NCI-H1417 (cell line): ENCODE measurements at places on chromosomes 4 and X.

DNA sequence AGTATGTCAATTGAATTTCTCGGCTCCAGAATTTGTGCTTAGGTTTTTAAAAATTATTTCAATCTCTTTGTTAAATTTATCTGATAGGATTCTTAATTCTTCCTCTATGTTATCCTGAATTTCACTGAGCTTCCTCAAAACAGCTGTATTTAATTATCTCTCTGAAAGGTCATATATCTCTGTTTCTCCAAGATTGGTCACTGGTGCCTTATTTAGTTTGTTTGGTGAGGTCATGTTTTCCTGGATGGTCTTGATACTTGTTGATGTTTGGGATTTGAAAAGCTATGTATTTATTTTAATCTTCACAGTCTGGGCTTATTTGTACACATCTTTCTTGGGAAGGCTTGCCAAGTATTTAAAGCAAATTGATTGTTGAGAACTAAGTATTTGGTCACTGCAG, 24.7 kb upstream of the HERC3 start:
- DNase-seq = no peak

GRCh38 chrX:144219035-144219434, 335.2 kb downstream of the UBE2NL start:
- no peak for DNase-seq

DNA sequence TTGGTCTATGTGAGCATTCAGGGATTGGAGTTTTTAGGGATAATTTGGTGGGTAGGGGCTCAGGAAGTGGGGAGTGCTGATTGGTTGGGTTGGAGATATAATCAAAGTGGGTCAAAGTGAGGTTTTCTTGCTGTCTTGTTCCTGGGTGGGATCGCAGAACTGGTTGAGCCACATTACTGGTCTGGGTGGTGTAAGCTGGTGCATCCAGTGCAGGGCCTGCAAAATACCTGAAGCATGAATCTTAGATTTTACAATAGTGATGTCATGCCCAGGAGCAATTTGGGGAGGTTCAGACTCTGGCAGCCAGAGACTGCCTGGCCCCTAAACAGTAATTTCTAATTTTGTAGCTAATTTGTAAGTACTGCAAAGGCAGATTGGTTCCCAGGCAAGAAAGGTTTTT, 665.6 kb upstream of the PRKX start:
- no peak for DNase-seq

DNA sequence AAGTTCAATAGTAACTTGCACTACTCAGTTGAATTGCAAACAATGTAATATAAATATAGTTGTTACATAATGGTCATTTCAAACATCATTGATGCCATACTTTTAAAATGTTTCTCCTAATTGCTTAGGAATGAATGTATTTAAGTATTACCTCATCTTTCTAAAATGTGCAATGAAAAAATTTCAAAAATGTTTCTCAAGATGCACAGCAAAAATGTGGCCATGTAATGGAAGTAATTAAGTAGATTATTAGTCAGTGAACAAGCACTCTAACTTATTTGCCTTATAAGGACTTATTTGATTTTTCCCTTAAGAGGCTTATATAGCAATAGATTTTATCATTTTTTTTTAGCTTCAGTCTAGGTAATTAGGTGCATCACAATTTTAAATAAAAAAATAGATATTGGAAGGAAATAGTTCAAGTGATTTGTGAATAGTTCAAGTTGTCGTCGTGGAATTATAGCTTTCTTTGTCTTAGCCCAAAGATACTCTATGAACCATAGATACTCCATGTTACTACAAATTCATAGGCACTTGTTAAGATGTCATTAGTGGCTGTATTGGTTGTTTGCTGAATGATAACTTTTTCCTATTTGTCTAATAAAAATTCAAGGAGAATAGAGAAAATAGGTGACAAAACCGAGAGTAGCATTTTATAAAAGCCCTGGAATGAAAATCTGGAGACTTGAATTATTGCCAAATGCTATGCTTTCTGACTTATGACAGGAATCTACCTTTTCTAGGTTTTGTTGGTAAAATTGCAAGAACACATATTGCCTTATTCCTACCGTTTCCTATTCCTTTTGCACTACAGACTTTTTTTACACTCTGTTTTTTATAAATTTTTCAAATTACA, 118.5 kb downstream of the TLL1 start:
- no peak for DNase-seq

- no peak for DNase-seq
These were observed 44.7 kb downstream of the USO1 start for GRCh38 chr4:75769036-75769435.

- no peak for DNase-seq
These were observed 70.1 kb upstream of the CLCN4 start for GRCh38 chrX:10086676-10087075.

DNA sequence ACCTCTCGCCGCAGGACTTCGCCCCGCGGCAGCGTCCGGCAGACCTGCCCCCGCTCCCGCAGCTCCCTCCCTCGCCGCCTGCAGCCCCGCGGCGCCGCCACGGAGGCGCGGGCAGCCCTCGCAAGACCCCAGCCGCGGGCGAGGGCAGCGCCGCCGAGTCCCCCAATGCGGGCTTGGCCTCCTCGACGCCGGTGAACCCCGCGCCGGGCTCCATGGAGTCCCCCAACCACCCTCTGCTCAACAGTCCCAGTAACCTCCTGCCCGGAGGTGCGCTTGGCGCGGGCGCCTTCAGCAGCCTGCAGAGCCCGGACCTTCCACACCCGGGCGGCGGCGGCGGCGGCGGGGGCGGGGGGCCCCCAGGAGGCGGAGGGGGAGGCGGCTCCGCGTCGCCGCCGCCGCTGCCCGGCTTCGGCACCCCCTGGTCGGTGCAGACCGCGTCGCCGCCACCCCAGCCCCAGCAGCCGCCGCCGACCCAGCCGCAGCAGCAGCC, 1.2 kb downstream of the CPEB2 start:
- DNase-seq = peak; percentile 62

GRCh38 chr4:155742310-155743015, 16.4 kb upstream of the GUCY1B1 start:
- DNase-seq = no peak

DNA sequence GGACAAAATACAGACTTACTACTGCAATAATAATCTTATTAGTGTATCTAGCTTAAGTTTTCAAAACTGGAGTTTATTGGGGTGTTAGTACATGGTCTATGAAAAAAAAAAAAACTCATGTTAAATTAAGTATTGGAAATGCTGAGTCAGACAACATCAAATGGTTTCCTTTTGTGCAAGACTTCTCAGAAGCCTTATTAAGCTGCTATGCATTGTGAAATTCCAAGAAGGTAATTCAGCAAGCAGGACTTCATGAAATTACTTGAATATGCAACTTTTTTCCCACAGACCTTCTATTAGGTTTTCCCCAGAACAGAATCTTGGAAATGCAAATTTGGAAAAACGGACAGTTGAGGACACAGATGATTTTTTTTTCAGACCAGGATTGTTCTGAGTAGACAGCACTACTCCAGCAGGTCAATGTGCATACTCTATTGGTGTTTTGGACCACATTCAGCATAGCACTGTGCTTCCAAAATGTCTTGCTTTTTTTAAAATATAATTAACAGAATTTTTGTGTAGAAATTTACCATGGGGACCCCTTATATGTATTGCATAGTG, 568.8 kb upstream of the TENM3 start:
- no peak for DNase-seq

- DNase-seq = no peak
These were observed 160.7 kb upstream of the LDB2 start for GRCh38 chr4:17058916-17059741.

- no peak for DNase-seq
These were observed 663 bp upstream of the USP53 start for GRCh38 chr4:119211867-119212233.

DNA sequence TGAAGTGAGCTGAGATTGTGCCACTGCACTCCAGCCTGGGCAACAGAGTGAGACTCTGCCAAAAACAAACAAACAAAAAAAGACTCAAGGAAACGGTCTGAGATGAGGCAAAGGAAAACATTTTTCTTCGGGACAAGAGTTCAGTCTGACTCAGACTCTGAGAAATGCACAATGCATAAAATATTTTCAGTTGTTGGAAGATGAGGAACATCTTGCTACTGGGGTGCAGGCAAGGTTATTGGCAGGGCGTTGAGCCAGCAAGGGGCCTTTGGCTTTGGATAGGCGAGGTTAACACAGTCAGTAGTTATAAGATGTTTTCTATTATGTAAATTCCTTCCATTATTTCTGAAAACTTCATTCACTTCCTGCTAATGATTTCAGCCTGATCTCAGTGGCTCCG, 96.1 kb upstream of the VCX start:
- DNase-seq = no peak

- DNase-seq = no peak
These were observed 29.1 kb downstream of the TRAPPC11 start for GRCh38 chr4:183688216-183688615.

DNA sequence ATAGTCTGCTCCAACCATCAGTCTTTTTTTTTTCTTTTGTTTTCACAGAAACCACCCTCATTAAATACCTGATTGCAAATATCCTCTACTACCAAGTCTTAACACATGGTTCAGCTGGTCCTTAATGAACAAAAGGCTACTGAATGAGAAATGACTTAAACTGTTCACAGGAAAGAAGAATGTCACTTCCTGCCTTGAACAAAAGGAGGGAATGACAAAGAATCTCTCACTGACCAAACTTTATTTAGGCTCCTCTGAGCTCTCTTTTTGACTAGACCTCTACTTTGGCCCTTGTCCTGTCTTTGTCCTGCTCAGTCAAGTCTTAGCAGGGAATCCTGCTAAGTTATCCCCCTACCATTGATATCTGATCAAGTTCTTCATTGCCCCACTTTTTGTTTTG, 31.8 kb upstream of the GJB1 start:
- DNase-seq = no peak

- DNase-seq = no peak
These were observed 312.4 kb downstream of the ARHGAP10 start for GRCh38 chr4:148044089-148044911.

DNA sequence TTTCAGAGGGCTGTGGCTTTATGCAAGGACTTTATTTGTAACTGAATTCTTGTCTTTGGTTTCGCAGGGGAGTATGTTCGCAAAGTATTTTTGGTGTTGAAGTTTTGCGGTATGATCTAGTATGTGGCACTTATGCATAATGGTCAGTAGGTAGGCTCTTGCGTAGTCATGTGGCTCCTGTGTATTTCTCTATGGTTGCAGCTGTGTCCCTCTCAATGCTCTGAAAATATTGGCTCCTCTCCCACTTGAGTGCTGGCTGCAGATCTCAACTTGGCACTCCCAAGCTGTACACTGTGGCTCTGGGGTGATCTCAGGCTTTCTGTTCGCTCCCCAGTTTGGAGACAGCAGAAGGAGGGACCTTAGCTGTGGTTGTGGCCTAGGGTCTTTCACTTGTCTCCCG, 24.8 kb downstream of the ARMCX5 start:
- no peak for DNase-seq

- no peak for DNase-seq
These were observed 26.1 kb downstream of the TRPC5 start for GRCh38 chrX:112056476-112056875.

DNA sequence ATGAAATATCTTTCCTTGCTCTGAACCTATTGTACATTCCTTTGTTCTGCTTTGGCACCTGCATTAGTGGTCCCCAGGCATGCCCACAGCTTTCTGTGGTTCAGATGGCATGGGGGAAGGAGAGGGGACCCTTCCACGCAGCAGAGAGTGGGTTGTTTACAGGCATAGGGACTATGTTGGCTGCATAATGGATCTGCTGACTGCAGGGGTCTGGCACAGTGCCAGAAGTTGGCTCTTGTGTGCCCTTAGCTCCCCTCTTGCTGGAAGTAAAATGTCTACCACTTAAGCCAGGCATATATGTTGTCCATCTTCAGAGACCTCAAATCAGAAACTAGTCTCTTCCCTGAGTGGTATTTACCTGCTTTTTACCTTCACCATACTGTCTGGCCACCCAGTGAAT, 651.9 kb upstream of the PCDH7 start:
- DNase-seq = no peak

DNA sequence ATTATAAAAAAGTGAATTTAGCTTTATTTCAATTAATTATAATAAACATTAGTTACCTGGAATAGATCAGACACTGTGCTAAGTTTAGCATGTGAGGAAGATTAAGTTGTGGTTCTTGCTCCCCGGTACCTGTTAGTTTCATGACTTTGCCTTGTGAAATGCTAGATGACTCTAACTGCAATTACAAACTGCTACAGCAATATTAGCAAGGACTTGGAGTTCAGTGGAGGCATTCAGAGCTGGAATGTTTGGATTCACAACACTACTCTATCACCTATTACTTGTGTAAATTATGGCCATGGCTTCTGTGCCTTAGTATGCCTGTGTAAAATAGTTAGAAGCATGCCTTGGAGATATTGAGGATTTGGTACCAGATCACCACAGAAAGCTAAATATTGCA, 21.4 kb upstream of the ANXA10 start:
- no peak for DNase-seq

DNA sequence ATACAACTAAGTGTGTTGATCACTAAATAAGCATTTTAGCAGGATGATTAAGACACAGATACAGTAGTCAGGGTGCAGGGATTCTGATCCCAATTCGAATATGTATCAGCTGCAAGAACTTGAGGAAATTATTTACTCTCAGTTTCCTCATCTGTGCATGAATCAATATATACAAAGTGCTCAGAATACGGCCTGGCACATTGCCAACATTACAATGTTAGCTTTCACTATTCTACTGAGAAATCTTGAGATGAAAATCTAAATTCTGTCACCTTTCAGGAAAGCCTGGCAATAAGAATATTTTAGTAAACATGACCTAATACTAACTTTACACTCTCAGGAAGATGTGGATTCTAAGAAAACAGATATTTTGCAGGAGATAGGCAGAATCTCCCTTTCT, 1001.6 kb upstream of the IGFBP7 start:
- DNase-seq = peak; percentile 15

DNA sequence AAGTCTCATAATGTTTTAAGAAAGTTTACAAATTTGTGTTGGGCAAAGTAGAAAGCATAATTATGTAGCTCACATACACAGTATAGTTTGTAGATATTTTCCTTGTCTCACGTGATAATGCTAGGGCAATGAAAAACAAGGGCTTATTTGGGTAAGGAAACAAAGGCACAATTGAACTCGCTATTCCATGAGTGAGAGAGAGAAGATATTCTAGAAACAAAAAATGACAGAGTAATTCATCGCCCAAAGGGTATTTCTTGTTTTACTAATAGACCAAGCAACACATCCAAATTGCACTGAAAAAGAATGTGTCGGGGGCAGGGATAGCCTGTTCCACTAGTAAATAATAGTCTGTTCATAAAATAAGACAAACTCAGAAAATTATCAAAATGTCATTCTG, 3.6 kb upstream of the ASB11 start:
- DNase-seq = no peak
